ENCODE measurements at places on chromosomes 1 and 21.

GRCh38 chr21:43688906-43689305, 29.5 kb downstream of the RRP1B start:
- no peak for DNase-seq

DNA sequence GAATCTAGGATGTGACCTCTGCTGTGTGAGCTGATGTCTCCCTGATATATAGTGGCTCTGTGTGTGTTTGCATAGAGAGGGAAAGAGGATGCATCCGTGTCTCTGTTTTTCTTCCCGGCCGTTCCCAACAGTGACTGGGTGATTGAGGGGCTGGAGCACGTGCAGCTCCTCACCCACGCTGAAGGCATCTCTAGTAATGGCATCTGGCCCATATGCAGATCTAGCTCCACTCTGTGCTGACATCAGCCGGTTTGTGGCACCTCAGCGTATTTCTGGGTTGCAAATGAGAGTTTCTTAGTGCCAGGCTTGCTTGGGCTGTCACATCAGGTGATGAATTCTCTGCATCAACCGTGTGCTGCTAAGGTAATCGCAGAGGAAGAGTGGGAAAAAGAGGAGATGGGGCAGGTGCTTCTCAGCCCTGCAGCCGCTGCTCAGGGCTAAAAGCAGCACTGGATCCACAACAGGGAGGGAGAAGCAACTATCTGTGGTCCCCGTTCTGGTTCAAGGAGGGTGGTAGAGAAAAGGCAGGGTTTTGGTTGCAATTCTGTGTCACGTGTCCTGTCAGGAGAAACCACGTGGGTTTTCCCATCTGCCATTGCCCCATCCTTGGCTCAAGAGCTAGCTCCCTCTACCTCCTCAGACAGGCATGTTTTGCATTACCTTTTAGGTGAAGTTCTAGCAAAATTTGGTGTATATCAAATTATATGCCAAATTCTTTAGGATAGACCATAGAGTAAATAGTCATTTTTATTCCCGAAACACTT, 282.9 kb downstream of the PBX1 start:
- DNase-seq = no peak

- no peak for DNase-seq
Measured at GRCh38 chr1:109639841-109640184, 16.1 kb upstream of the GSTM4 start.

- DNase-seq = no peak
Measured at GRCh38 chr1:32336963-32337675, 1.1 kb upstream of the MARCKSL1 start.

DNA sequence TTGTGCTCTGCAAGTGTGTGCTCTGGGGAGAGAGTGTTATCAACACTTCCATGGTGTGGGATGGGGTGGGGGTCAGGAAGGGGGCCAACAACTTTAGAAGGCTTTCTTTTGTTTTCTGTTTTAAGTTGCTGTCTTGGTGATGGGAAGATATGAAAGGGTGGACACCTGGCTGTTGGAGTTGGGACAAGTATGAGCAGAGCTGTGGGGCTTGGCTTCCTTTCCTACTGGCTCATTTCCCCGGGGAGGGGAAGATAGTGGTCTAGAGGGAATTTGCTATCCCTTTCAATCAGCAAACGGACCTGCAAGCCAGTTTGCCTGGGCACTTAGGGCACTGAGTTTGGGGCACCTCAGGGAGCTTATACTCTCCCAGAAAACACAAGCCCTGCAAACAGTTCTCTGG, 19.2 kb downstream of the IER5 start:
- DNase-seq = no peak

DNA sequence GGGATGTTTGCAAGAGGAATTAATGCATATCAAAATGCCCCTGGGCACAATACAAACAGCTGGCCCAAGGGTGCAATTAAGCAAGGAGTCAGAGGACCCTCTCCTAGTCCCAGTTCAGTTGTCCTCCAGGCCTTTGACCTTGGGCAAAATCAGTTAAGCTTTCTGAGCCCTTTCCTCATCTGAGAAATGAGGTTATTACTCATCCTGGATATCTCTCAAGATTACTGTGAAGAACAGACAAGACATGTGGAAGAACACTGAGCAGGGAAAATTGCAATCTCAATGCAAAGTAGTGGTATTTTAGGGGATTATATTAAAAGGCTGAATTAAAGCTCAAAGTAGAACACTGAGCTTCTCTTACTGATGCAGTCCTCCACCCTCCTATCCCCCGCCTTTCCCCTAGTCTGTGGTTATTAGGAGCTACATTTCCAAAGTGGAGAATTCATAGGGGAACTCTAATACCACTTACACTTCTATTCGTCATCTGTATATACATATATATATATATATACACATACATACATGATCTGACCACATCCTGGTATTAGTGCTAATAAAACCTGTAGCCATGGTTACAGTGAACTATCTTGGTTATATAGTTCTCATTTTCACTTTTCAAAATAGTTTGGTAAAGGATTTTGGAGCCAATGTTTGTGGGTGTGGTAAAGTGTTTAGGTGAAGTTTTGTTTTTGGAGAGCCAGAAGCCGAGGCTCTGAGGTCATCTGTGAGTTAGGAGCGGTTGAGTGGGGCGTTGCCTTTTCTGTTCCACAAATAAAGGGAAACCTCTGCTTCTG, 18.1 kb downstream of the KIAA0040 start:
- no peak for DNase-seq

DNA sequence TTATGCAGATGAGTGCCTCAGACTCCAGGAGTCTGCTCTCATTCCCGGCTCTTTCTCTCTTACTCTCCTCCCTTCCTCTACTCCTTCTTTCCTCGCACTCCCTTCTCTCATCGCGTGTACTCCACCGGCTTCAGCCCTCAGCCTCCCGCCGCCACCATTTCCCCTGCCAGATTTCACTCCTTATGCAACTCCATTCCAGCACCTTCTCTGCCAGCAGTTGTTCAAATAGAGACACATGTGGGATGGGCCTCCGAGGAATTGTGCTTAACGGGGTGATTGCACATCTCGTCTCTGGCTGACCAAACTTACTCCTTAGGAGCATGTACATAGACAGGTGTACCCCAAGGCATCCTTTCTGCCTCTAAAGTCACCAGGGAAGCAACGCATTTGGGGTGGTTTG, 2.1 kb downstream of the CNTN2 start:
- DNase-seq = no peak

DNA sequence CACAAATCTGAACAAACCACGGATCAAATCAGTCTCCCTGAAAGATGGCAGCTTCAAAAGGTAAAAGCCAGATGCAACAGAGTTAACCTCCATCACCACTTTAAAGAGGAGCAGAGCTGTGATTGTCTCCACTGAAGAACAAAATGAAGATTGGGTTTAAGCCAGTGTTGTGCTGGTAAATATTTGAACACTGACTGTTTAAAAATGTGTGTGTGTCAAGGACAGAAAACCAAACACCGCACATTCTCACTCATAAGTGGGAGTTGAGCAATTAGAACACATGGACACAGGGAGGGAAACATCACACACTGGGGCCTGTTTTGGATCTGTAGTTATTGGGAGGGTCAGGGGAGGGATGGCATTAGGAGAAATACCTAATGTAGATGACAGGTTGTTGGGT, 83.9 kb downstream of the ST6GALNAC5 start:
- DNase-seq = no peak

- no peak for DNase-seq
Measured at GRCh38 chr1:226748306-226748705, 9.2 kb upstream of the ITPKB start.

DNA sequence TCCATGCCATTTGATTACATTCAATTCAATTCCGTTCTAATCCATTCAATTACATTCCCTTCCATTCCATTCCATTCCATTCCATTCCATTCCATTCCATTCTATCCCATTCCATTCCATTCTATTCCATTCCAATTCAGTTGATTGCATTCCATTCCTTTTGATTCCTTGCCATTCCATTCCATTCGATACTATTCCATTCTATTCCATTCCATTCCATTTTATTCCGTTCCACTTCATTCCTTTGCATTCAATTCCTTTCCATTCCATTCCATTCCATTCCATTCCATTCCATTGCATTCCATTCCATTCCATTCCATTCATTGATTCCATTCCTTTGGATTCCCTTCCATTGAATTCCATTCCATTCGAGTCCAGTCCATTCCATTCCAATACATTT, 2574.0 kb upstream of the TPTE start:
- no peak for DNase-seq

- no peak for DNase-seq
Measured at GRCh38 chr1:2237773-2238172, 9.7 kb downstream of the SKI start.

DNA sequence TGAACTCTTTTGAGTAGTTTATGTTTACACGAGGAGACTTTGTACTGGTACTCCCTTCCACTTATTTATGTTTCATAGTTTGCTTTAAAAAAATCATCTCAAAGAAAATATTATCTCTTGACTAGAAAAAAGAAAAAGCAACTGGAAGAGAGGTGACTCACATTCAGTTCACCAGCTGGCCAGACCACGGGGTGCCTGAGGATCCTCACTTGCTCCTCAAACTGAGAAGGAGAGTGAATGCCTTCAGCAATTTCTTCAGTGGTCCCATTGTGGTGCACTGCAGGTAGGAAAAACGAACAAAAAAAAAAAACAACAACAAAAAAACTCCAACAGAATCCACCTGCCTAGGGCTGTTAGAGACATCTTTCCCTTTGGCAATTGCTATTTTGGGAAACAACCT, 102.9 kb downstream of the PTPRC start:
- no peak for DNase-seq
